ENCODE measurements at places on chromosomes 3 and 15.

GRCh38 chr3:166637984-166638530, 742.0 kb downstream of the ZBBX start:
- H3K27ac ChIP-seq: no peak overlapping the region
- DNase-seq: no peak
- H3K4me3 ChIP-seq: no peak overlapping the region
- H3K27me3 ChIP-seq: no peaks in the 10 kb centered on the region
- H3K36me3 ChIP-seq: no peaks in the 10 kb centered on the region
- H3K4me1 ChIP-seq: no peaks in the 10 kb centered on the region

GRCh38 chr15:98524838-98525660, 123.3 kb upstream of the IGF1R start:
- H3K27me3 ChIP-seq: peaks cover 2% of the 10 kb centered on the region
- H3K36me3 ChIP-seq: no peaks in the 10 kb centered on the region
- H3K27ac ChIP-seq: no peak overlapping the region
- no peaks in the 10 kb centered on the region for H3K4me1 ChIP-seq
- no peak for DNase-seq

DNA sequence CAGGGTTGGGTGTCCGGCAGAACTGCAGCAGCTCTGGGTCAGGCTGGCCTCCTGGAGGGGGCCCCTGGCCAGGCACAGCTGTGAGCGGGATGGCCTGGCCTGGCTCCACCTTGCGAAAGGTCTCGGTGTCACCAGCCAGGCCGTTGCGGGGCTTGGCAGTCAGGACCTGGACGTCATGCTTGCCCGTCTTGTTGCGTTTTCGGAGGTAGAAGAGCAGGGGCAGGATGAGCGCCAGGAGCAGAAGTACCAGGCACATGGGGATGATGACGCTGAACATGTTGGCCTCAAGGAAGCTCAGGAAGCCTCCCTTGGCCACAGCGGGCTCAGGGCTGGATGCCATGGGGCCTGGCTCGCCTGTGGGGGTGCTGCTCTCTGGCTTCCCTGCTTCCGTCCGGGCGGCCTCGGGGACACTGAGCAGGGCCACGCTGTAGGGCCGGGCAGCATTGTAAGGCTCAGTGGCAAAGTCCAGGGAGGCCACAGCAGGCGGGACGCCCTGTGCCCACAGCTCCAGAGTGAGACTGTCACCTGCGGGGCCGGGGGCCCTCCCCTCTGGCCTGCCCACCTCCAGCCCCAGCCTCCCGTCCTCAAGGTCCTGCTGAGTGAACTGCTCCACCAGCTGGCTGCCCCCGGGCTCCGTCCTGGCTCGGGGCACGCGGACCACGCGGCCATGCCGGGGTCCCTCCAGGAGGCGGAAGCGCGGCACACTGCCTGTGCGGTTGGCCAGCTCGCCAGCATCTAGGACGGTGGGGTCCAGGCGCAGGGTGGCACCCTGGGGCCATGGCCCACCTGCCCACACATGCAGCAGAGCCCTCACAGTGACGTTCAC, 28.1 kb downstream of the SNX33 start:
- DNase-seq: no peak
- no peak overlapping the region for H3K4me3 ChIP-seq
- no peaks in the 10 kb centered on the region for H3K36me3 ChIP-seq
- no peaks in the 10 kb centered on the region for H3K27me3 ChIP-seq

DNA sequence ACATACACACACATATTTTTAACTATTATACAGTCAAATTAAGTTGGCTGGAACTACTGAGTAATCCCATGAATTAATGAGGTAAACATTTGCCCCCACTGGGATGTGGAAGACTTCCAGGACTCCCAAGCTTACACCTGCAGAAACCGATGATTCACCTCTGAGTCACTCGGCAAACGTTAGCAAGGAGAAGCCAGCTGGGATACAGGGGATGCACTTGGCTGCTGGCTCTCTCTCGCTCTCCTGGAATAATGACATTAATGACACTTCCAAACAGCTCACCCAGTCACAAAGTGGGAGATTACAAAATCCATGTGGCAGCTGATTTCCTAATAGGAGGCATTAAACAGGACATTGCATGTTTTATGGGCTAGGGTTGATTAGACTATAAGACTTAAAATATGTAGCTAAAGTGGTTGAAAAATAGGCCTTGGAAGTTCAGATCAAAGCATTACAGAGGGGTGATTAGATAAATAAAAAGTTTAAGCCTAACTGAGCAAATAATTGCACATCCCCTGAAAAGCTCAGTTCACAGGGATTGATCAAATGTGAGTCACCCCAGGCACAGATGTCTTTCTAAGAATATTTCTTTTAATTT, 500.9 kb downstream of the SOX2 start:
- no peaks in the 10 kb centered on the region for H3K4me1 ChIP-seq
- no peaks in the 10 kb centered on the region for H3K36me3 ChIP-seq
- DNase-seq: no peak
- no peak overlapping the region for H3K27ac ChIP-seq
- no peaks in the 10 kb centered on the region for H3K27me3 ChIP-seq
- H3K4me3 ChIP-seq: no peak overlapping the region

- H3K36me3 ChIP-seq: no peaks in the 10 kb centered on the region
- no peaks in the 10 kb centered on the region for H3K27me3 ChIP-seq
- H3K4me3 ChIP-seq: no peak overlapping the region
- H3K27ac ChIP-seq: no peak overlapping the region
- no peak for DNase-seq
These were observed 2.8 kb upstream of the CLRN1 start for GRCh38 chr3:150975086-150975991.

DNA sequence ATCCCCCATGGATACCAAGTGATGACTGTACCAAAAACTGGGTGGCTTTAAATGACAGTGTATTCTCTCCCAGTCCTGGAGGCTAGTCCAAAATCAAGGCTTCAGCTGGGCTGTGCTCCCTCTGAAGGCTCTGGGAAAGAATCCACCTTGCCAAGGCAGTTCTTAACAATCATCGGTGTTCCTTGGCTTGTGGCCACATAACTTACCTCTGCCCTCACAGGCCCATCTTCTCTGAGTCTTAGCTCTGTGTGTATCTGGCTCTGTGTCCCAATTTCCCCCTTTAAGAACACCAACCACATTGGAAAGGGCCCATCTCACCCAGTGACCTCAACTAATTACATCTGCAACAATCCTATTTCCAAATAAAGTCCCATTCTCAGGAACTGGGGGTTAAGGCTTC, 503.0 kb upstream of the PROK2 start:
- H3K4me3 ChIP-seq: no peak overlapping the region
- peaks cover 17% of the 10 kb centered on the region for H3K27me3 ChIP-seq
- no peaks in the 10 kb centered on the region for H3K36me3 ChIP-seq
- peaks cover 14% of the 10 kb centered on the region for H3K4me1 ChIP-seq
- no peak overlapping the region for H3K27ac ChIP-seq

DNA sequence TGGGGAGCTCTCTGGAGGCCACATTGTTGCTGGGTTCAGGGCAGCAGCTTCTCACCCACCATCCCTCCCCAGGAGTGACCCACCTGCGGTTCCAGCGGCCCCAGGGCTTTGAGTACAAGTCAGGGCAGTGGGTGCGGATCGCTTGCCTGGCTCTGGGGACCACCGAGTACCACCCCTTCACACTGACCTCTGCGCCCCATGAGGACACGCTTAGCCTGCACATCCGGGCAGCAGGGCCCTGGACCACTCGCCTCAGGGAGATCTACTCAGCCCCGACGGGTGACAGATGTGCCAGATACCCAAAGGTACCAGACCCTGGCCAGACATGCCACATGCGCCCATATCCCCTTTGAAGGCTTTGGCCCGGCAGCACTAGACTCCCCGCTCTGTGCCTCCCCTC, 26.1 kb downstream of the SHF start:
- no peak overlapping the region for H3K27ac ChIP-seq
- no peaks in the 10 kb centered on the region for H3K36me3 ChIP-seq
- no peak for DNase-seq
- no peak overlapping the region for H3K4me3 ChIP-seq
- peaks cover 22% of the 10 kb centered on the region for H3K4me1 ChIP-seq

DNA sequence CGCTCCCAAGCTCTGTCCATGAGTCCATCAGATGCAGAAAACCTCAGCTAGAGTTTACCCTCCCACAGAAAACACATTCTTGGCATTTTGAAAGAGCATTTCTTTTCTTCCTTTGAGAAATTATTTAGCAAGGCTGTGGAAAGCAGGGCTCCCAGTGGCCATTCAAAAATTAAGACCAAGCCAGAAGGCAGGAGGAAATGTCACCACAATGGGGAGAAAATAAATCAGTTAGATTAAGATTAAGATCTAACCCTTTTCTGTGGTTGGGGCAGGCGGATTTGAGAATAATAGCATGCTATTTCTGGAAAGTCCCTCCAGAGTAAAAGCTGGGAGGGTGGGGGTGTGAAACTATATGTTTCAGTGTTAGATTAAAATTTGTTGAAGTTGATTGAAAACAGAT, 20.2 kb downstream of the LRIG1 start:
- DNase-seq: no peak
- H3K36me3 ChIP-seq: no peaks in the 10 kb centered on the region
- H3K4me3 ChIP-seq: peak overlapping the region; percentile 10
- H3K27me3 ChIP-seq: no peaks in the 10 kb centered on the region
- peaks cover 78% of the 10 kb centered on the region for H3K4me1 ChIP-seq
- H3K27ac ChIP-seq: no peak overlapping the region

DNA sequence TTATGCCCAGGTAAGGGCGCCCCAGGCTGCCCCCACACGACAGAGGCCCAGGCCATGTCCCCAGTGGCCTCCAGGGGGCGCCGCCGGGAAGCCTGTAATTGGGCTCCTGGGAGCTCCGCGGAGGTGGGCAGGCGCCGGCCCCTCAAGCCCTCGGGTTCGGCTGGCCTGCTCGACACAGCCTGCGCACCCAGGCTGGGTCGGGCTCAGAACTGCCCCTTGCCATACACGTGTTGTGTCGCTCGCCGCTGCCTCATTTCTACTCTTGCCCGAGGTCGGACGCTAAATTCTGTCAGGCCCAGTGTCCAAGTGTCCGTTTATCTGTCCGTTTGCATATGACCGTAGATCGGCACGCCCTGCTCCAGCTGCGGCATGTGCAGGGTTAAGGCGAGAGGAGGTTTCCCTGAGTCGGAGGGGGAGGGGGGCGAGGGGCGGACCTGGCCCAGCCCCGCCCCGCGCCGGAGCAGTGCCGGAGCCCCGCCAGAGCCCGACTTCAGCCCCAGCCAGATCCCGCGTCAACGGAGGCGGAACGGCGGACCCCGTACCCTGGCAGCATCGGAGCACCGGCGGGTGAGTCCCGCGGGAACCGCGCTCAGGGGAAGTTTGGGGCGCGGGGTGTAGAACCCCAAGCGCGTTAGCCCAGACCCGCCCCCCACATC, at the start of gene KLHDC8B:
TSS of gene KLHDC8B (plus strand) at position 480 of the 656 bp plus-strand sequence. CDS start 1,172 bp downstream, outside the sequence.
- H3K4me3 ChIP-seq: peak within 1 kb of the TSS; percentile 80
- peaks cover 34% of the 10 kb centered on the region for H3K4me1 ChIP-seq
- H3K27me3 ChIP-seq: no peaks in the 10 kb centered on the region
- DNase-seq: peak; percentile 83

- DNase-seq: no peak
- no peaks in the 10 kb centered on the region for H3K36me3 ChIP-seq
- H3K4me1 ChIP-seq: peaks cover 11% of the 10 kb centered on the region
- H3K27ac ChIP-seq: no peak overlapping the region
These were observed 756 bp upstream of the RASGRF1 start for GRCh38 chr15:79091204-79091867.

- no peaks in the 10 kb centered on the region for H3K36me3 ChIP-seq
- no peaks in the 10 kb centered on the region for H3K4me1 ChIP-seq
- H3K27ac ChIP-seq: no peak overlapping the region
- no peaks in the 10 kb centered on the region for H3K27me3 ChIP-seq
These were observed 302.9 kb upstream of the LRRFIP2 start for GRCh38 chr3:37477275-37477674.

- H3K4me3 ChIP-seq: no peak overlapping the region
- peaks cover 9% of the 10 kb centered on the region for H3K36me3 ChIP-seq
- peaks cover 42% of the 10 kb centered on the region for H3K4me1 ChIP-seq
- no peak overlapping the region for H3K27ac ChIP-seq
These were observed 18.8 kb downstream of the STAG1 start for GRCh38 chr3:136733317-136733833.

- H3K36me3 ChIP-seq: no peaks in the 10 kb centered on the region
- peaks cover 10% of the 10 kb centered on the region for H3K27me3 ChIP-seq
- no peaks in the 10 kb centered on the region for H3K4me1 ChIP-seq
- H3K4me3 ChIP-seq: no peak overlapping the region
- DNase-seq: no peak
- H3K27ac ChIP-seq: no peak overlapping the region
These were observed 1.4 kb upstream of the SEMA6D start for GRCh38 chr15:47715856-47716445.

GRCh38 chr15:75656331-75656730, 8.6 kb downstream of the SNX33 start:
- H3K4me3 ChIP-seq: no peak overlapping the region
- H3K4me1 ChIP-seq: peaks cover 12% of the 10 kb centered on the region
- no peaks in the 10 kb centered on the region for H3K27me3 ChIP-seq
- H3K36me3 ChIP-seq: no peaks in the 10 kb centered on the region
- DNase-seq: no peak

- H3K4me3 ChIP-seq: no peak overlapping the region
- peaks cover 45% of the 10 kb centered on the region for H3K4me1 ChIP-seq
- no peaks in the 10 kb centered on the region for H3K27me3 ChIP-seq
- peak overlapping the region; percentile 50 for H3K27ac ChIP-seq
These were observed 66.1 kb downstream of the SLC30A4 start for GRCh38 chr15:45456212-45457106.

GRCh38 chr3:146277953-146278631, 27.2 kb upstream of the PLSCR4 start:
- H3K4me3 ChIP-seq: no peak overlapping the region
- H3K27me3 ChIP-seq: no peaks in the 10 kb centered on the region
- no peak for DNase-seq
- no peak overlapping the region for H3K27ac ChIP-seq
- no peaks in the 10 kb centered on the region for H3K36me3 ChIP-seq

- H3K4me1 ChIP-seq: peaks cover 52% of the 10 kb centered on the region
- H3K36me3 ChIP-seq: no peaks in the 10 kb centered on the region
- no peak for DNase-seq
- H3K4me3 ChIP-seq: no peak overlapping the region
- H3K27me3 ChIP-seq: no peaks in the 10 kb centered on the region
- no peak overlapping the region for H3K27ac ChIP-seq
These were observed 78.5 kb upstream of the CHD2 start for GRCh38 chr15:92821491-92822116.

DNA sequence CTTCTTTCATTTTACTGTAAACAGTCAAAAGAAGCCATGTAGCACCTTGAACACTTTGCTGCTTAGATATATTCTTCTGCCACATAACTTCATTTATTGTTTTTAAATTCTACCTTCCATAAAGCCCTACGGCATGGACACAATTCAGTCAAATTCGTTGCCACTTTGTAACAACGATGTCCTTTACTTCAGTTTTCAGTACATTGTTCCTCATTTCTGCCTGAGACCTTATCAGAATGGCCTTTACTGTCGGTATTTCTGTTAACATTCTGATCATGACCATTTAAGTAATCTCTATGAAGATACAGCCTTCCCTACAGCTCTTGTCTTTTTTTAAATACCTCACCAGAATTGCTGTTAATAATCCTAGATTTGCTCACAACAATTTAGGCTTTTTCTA, 466.9 kb downstream of the NAALADL2 start:
- no peaks in the 10 kb centered on the region for H3K4me1 ChIP-seq
- no peaks in the 10 kb centered on the region for H3K27me3 ChIP-seq
- H3K36me3 ChIP-seq: no peaks in the 10 kb centered on the region
- no peak overlapping the region for H3K4me3 ChIP-seq
- H3K27ac ChIP-seq: no peak overlapping the region

- H3K27me3 ChIP-seq: no peaks in the 10 kb centered on the region
- H3K27ac ChIP-seq: no peak overlapping the region
- peaks cover 13% of the 10 kb centered on the region for H3K36me3 ChIP-seq
- no peak overlapping the region for H3K4me3 ChIP-seq
These were observed 37.9 kb downstream of the IQCB1 start for GRCh38 chr3:121796970-121797369.
